ENCODE measurements at places on chromosomes 5 and 9.

GRCh38 chr5:178189433-178189832 is 2.3 kb upstream of the GMCL2 start:
- DNase-seq: no peak

- DNase-seq: no peak
Measured at GRCh38 chr9:4241552-4241951, 58.3 kb downstream of the GLIS3 start.

DNA sequence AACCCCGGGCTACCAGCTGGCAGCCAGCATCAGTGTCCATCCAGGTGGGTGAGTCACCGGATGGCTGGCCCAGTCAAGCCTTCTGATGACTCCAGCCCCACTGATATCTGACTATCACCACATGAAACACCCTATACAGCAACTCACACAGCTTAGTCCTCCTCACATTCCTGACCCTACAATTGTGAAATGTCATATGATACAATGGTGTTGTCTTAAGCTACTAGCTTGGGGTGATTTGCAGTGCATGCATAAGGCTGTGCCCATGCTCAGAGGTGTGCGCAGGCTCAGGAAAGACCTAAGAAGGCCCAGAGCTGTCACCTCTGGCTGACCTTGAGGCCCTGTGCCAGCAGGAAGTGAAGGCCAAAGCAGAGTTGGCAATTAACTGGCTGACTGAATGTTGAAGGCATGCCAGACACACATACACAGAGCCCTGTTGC is 21.5 kb upstream of the SEMA4D start:
- DNase-seq: no peak

DNA sequence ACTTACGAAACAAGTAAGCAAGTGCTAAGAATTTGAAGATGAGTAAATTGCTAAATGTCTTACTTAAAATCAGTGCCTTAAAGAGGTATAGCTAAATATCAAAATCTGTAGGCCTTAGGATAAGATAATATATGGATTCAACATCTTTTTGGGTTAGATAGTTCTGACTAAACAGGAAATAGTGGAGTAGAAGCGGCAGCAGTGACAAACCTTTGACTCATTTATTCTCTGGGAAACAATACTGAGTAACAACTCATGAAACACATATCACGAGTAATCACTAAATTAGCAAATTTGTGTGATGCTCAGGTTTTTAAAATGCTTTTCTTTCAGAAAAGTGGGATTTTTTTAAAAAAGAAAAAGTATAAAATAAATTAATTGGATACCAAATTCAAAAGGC is 762.1 kb upstream of the TYRP1 start:
- DNase-seq: no peak

- DNase-seq: no peak
Measured at GRCh38 chr5:176747670-176748072, 62.7 kb upstream of the UNC5A start.

All from femur (tissue), 1 donor.